ENCODE measurements at places on chromosomes 1 and 21.

DNA sequence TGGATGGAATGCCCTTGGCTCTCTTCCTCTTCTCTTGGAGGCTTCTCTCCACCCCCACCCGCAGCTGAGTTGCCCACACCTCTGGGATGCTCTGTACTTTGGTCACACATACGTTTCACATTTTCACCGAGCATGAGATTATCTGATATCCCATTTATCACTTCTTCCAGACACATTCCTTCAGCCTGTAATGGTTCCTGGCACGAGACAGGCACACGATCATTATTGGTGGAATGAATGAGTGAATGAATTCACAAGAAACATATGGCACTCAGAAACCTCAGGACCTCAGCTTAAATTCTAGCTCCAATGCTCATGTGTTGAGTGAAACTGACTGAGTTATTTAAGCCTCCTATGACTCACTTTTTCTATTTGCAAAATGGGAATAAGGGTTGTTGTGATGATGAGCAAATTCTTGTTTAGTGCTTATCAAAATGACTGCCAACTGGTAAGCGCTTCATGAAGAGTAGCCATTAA is 242.7 kb upstream of the JUN start:
- no peak for DNase-seq

DNA sequence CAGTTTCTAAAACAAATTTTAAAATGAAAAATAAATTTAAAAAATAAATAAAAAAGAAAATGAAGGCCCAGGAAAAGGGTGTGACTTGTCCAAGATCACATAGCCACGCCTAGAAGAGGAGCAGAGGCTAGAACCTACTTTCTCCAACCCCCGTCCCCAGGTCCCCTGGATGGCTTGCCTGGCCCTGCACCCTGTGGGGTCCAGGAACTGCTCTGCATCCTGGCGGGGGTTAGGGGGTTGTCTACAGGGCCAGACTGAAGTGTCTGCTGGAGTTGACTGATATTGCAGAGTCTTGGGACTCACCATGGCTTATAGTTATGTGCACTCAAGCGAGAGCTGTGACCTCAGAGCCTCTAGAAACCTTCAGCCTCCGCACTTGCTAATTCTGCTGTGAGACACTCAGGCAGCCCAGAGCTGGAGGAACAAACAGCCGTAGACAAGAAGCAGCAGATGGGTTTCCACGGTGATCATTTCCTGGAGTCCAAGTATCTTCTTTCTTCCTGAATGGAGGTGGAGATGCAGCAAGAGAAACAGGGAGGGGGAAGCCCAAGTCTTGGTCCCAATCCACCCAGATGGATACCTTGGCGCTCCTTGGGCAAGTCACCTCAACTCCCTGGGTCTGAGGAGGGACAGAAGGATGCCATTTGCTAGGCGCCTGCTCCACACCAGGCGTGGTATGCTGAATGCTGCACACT is 5.2 kb upstream of the EXTL1 start:
- DNase-seq = no peak

GRCh38 chr1:94022471-94023189 is 98.3 kb downstream of the ABCA4 start:
- DNase-seq = no peak

- DNase-seq = no peak
These were observed 75.0 kb downstream of the PTPN14 start for GRCh38 chr1:214476229-214476985.

GRCh38 chr1:221439008-221439746 is 302.7 kb downstream of the DUSP10 start:
- peak; percentile 25 for DNase-seq

- no peak for DNase-seq
These were observed 30.1 kb upstream of the CSF3R start for GRCh38 chr1:36512842-36513241.

DNA sequence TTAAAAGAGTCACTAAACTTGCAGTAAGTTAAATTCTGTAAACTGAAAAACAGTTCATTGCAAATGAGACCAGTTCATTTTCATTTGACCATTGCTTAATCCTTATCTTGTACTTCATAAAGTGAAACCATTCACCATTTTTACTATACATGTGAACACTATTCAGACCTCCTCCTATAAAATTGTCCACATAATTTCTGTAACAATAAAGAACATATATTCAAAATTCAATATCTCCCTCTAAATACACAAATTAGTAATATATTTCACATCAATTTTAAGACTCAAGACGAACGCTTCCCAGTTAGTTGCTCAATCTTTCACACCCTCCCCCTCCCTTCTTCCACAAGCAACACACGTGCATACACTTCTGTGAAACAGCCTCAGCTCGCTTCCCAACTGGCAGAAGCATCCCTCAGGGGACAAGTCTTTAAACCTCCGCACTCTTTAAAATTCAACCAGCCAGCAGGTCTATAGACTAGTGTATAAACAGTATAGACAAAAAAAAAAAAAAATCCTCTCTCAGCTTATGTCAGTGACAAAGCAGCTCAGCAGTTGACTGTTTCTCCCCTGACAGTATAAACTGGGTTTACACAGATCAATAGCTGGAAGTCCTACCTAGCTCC is 99.6 kb downstream of the DENND1B start:
- DNase-seq = no peak

GRCh38 chr1:184953600-184954219 is 20.6 kb downstream of the NIBAN1 start:
- DNase-seq = no peak

DNA sequence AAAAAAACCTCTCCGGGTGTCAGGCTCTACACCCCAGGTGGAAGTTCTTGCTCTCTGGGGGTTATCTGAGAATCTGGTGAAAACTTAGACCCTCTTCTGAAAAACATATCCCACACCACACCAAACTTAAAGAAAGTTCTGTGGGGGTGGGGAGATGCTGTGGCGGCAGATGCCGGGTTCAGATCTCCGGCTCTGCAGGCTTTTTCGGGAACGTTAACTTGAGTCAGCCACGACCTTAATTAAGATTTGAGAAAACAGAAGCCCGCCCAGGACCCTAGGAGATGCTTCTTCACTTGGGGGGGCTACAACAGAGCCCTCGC is 2.3 kb downstream of the RCC2 start:
- no peak for DNase-seq

- no peak for DNase-seq
These were observed 2.2 kb downstream of the CZIB start for GRCh38 chr1:53218201-53218600.

GRCh38 chr1:209435654-209436566 is 147.6 kb upstream of the CAMK1G start:
- DNase-seq = peak; percentile 18

GRCh38 chr1:163570071-163570470 is 248.3 kb downstream of the NUF2 start:
- no peak for DNase-seq

DNA sequence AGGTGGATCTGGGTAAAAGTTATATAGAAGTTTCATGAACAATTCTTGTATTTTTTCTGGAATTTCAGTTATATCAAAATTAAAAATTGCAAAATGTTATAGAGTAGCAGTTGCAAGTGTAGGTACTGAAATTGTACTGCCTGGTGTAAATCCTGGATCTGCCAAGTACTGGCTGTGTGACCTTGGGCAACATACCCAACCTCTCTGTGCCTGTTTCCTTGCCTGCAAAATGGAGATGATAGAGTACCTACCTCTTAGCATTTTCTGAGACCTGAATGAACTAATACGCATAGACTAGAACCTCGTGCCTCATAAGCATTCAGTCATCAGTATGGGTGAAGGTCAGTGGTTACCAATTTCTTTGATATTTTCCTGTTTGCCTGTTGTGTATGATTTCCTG is 290.0 kb upstream of the KAZN start:
- DNase-seq = no peak

DNA sequence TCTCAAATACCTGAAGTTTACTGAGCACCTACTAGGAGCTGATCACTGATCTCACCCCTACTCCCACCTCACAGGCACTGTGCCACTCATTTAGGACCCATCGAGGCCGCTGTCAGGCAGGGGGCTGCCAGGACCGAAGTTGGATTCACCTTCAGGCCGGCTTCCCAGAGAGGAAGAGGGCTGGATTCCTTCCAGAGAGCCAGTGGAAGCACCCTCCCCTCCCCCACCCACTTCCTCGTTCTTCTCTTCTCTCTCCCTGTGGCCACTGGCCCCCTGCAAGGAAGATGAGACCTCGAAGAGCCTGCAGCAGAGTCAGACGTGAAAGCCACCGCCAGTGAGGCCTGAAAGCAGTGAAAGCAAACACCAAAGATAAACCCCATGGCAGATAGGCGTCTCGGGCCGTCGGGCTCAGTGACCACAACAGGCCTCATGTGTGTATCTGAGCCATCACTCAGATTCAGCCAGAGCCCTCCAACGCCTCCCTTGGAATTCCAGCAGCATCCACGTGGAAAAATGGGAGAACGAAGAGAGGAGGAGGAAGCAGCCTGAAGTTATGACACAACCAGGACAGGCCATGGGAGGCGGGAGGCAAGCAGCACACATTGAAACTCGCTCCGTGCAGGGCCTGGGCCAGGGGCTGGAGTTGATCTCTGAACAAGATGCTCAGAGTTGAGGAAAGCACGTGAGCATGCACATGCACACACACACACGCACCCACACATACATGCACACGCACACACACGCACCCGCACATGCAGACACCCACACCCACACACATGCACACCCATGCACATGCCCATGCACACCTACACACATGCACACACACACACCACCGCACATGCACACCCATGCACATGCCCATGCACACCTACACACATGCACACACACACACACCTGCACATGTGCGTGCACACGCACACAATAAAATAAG is 6.2 kb upstream of the AGTRAP start:
- no peak for DNase-seq

DNA sequence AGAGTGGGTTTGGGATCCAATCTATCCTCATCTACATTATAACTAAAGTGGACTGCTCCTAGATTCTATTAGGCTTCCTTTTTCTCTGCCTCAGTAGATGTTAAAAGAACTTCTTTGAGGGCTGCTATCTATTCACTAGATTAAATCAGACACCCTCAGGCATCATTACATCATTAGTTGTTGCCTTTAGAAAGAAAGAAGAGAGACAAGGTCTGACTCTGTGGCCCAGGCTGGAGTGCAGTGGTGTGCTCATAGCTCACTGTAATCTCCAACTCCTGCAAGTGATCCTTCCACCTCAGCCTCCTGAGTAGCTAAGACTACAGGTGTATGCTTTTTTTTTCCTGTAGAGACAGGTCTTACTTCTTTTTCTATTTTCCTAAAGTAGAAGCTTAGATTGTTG is 71.1 kb upstream of the EXO1 start:
- DNase-seq = no peak

- no peak for DNase-seq
These were observed 36.6 kb downstream of the ITPKB start for GRCh38 chr1:226702318-226702956.

DNA sequence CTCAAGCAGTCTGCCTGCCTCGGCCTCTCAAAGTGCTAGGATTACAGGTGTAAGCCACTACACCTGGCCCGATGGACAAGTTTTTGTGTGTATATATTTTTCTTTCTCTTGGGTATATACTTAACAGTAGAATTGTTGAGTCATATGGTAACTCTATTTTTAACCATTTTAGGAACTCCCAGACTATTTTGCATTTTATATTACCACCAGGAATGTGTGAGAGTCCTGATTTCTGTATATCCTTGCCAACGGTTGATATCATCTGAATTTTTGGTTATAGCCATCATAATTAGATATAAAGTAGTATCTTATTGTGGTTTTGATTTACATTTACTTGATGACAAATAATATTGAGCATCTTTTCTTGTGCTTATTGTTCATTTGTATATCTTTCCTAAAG is 20.7 kb downstream of the FNBP1L start:
- no peak for DNase-seq

DNA sequence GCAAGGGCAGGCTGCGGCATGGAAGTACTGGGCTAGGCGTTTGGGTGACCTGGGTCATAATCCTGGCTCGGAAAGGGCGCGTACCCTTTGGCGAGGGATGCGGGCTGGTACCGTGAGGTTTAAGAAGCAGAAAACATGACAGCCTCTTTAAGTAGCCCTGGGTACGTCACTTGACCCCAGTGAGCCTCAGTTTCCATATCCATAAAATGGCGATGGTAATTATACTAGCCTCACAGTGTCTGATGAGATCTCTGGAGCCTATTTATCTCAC is 700 bp downstream of the PIGV start:
- no peak for DNase-seq

GRCh38 chr1:164983023-164983650 is 373.4 kb downstream of the LMX1A start:
- no peak for DNase-seq
